Esophagus squamous epithelium (tissue), 5 donors: ENCODE measurements at places on chromosomes 6 and 20. TPM values are rescaled to one million over a fixed set of nuclear protein-coding genes. Genes with fewer than 3 reads are reported as not detected.
A peak's percentile ranks its signal among the peaks of the same experiment; 100 is the strongest.

GRCh38 chr6:170270984-170271593, 19.8 kb downstream of the DLL1 start:
- DNase-seq, result no peak
- no peak overlapping the region for H3K4me3 ChIP-seq
- no peaks in the 10 kb centered on the region for H3K27me3 ChIP-seq
- no peaks in the 10 kb centered on the region for H3K4me1 ChIP-seq
- no peak overlapping the region for H3K27ac ChIP-seq

Gene TBX18
- total RNA-seq, result 0.35 TPM

- no peaks in the 10 kb centered on the region for H3K36me3 ChIP-seq
- peaks cover 19% of the 10 kb centered on the region for H3K4me1 ChIP-seq
- no peak overlapping the region for H3K4me3 ChIP-seq
- H3K27ac ChIP-seq, result no peak overlapping the region
Observed at GRCh38 chr20:44021900-44022299, 107.2 kb downstream of the TOX2 start.

DNA sequence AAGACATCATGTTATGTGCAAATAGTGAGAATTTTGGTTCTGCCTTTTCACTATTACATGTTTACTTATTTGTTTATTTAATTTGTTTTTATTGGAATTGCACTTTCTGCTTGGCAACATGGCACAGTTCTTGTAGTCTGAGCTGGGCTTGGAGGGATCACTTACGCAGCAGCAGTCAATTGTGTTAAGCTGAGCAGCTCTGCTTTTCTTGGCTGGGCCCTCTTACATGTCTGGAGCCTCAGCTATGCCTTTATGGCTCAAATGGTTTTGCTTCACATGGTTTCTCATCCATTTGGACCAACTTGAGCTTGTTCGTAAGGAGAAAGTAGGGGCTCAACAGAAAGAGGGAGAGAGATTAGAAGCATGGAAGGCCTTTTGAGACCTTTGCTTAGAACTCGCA, 327.5 kb upstream of the EPHA7 start:
- no peak for DNase-seq
- H3K27ac ChIP-seq, result no peak overlapping the region
- no peaks in the 10 kb centered on the region for H3K36me3 ChIP-seq

- no peaks in the 10 kb centered on the region for H3K4me1 ChIP-seq
- no peak overlapping the region for H3K27ac ChIP-seq
- no peaks in the 10 kb centered on the region for H3K36me3 ChIP-seq
- no peak overlapping the region for H3K4me3 ChIP-seq
- H3K27me3 ChIP-seq, result no peaks in the 10 kb centered on the region
Observed at GRCh38 chr6:56046576-56046975, 171.2 kb upstream of the BMP5 start.

Gene MUC22
- total RNA-seq, result 4.1 TPM

DNA sequence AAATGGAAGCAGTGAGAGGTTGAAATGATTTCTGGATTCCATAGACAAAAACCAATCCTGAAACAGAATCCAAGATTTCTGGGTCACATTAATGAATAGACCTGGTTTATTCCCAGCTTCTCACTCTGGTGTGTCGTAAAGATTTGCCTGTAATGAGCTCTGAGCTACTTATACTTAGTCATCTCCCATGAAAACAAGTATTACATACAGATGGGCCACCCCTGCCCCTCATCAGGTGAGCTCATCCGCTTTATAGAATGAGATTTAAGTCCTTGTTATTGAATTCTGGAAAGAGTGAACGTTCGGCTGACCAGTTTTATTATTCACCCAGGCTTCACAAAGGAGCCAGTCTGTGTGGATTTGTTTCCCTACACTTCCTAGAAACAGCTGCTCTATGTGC, 47.1 kb upstream of the TMEM181 start:
- H3K27ac ChIP-seq, result no peak overlapping the region
- peaks cover 4% of the 10 kb centered on the region for H3K27me3 ChIP-seq
- H3K4me3 ChIP-seq, result no peak overlapping the region
- DNase-seq, result no peak
- H3K4me1 ChIP-seq, result peaks cover 10% of the 10 kb centered on the region
- no peaks in the 10 kb centered on the region for H3K36me3 ChIP-seq

DNA sequence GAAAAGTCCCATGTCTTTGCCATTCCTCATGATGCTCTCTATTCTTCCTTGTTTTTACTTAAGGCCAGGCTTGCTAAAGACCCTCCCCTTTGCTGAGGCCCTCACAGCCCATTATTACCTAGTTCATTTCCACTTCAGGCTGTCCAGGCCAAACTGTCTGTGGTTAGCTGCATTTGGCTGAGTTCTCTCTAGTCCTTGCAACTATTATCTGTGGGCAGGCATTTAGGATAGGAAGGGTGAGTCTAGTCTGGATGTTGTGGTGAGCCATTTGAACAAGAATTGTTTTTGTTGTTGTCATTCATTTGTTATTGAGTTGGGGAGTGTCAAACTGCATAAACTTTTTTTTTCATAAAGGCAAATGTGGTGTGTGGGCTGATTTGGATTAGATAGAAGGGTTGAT, 182.4 kb downstream of the CD109 start:
- DNase-seq, result no peak
- H3K4me3 ChIP-seq, result no peak overlapping the region
- H3K4me1 ChIP-seq, result no peaks in the 10 kb centered on the region
- no peaks in the 10 kb centered on the region for H3K36me3 ChIP-seq
- no peak overlapping the region for H3K27ac ChIP-seq

GRCh38 chr20:49405062-49405683, 77.3 kb downstream of the KCNB1 start:
- no peak overlapping the region for H3K27ac ChIP-seq
- no peak for DNase-seq
- peaks cover under 1% of the 10 kb centered on the region for H3K4me1 ChIP-seq
- no peak overlapping the region for H3K4me3 ChIP-seq

Gene HMGCLL1
- 0.61 TPM for total RNA-seq

GRCh38 chr6:30548375-30548774, 7.9 kb downstream of the GNL1 start:
- H3K27me3 ChIP-seq, result no peaks in the 10 kb centered on the region
- no peak for DNase-seq
- H3K4me1 ChIP-seq, result peaks cover 3% of the 10 kb centered on the region
- H3K36me3 ChIP-seq, result peaks cover 81% of the 10 kb centered on the region

GRCh38 chr20:56347628-56348304, 11.0 kb upstream of the FAM210B start:
- H3K36me3 ChIP-seq, result no peaks in the 10 kb centered on the region
- no peak overlapping the region for H3K4me3 ChIP-seq
- H3K27ac ChIP-seq, result no peak overlapping the region

GRCh38 chr20:22586645-22587310, 2.4 kb upstream of the FOXA2 start:
- H3K4me3 ChIP-seq, result peak overlapping the region; percentile 37
- no peak for DNase-seq
- peaks cover 27% of the 10 kb centered on the region for H3K4me1 ChIP-seq
- H3K27me3 ChIP-seq, result peaks cover 25% of the 10 kb centered on the region
- no peaks in the 10 kb centered on the region for H3K36me3 ChIP-seq

DNA sequence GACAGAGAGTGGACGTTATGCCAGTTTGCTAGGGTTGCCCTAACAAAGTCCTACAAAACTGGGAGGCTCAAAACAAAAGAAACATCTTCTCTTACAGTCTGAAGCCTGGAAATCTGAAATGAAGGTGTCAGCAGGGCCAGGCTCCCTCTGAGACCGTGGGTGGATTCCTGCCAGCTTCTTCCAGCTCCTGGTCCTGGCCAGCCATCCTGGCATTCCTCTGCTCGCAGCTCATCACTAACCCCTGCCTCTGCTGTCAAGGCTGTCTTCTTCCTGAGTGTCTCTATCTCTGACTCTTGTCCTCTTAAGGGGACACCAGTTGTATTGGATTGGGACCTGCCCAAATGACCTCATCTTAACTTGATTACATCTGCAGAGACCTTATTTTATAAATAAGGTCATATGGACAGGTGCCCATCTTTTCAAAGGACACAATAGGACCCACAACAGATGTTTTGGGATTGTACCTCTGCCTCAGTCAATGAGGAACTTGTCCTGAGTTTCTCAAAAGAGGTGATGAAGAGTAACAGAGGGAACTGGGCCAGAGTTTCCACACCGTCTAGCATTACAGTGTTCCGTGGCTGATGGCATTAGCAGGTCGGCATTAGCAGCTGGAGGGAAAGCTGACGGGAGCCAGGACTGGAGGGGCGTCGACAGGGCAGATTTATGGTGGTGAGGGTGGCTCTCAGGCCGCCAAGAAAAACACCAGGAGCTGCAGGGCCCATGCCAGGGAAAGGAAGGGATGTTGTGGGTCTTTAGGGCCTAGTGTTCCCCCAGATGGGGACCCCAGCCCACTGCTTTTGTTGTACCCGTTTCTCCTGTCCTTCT, 157.3 kb downstream of the TBXT start:
- H3K4me3 ChIP-seq, result no peak overlapping the region
- DNase-seq, result no peak
- no peak overlapping the region for H3K27ac ChIP-seq
- no peaks in the 10 kb centered on the region for H3K36me3 ChIP-seq
- no peaks in the 10 kb centered on the region for H3K4me1 ChIP-seq

- DNase-seq, result no peak
- no peaks in the 10 kb centered on the region for H3K4me1 ChIP-seq
- H3K36me3 ChIP-seq, result no peaks in the 10 kb centered on the region
- H3K27me3 ChIP-seq, result no peaks in the 10 kb centered on the region
- H3K27ac ChIP-seq, result peak overlapping the region; percentile 92
Observed at GRCh38 chr6:47310131-47310480, 401 bp upstream of the TNFRSF21 start.

Gene BPHL
- total RNA-seq, result 12.3 TPM

Gene HUS1B
- total RNA-seq, result not detected

DNA sequence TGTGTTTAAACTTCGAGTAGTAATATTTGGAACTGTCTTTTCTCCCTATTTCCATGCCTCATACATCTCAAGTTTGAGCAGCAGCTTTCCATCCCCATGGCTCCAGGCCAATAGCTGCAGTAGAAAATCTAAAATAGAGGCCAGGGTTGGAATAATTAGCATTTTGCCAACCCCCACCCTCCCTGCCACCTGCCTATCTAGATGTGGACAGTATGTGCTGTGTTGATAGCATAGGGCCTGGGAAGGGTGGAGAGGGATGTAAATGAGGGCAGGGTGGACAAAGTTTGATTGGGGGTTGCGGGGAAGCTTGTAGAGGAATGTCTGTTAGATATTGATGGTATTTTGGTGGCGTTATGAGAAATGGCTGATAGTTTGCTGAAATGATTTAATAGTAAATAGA, 5.6 kb downstream of the TOP1 start:
- no peak for DNase-seq
- peaks cover 41% of the 10 kb centered on the region for H3K4me1 ChIP-seq
- H3K27ac ChIP-seq, result no peak overlapping the region
- no peaks in the 10 kb centered on the region for H3K36me3 ChIP-seq

DNA sequence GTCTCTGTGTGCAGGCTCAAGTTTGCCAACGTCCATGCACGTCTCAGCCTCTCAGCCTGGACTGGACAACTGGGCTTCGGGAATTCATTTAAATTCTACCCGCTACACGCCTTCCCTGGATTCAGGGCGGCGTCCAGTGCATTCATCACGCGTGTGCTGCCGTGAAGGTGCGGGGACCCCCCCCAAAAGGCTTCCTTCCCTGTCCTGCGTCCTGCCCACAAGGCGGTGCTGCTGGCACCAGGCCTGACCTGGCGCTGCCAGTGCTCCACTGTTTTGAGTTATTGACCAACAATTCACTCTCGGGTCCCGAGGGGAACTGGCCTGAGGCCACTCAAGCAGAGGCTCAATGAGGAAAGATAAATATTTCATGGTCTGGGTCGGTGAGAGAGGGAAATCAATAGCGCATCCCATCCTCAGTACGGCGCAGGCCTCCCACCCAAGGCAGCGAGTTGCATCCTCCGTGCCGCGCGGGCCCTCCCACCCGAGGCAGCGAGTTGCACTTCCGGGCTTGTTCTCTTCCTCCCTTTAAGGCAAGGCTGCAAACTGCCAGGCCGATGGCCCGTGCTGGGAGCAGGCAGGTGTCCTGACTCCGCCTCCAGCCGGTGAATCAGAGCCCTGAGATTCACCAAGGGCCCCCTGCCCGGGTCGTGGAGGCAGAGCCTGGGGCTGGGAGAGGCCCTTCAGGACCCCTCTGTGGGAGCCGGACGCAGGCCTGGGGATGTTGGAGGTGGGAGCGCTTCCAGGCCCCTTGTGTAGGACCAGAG, 22.8 kb upstream of the BHLHE23 start:
- H3K36me3 ChIP-seq, result no peaks in the 10 kb centered on the region
- no peak for DNase-seq
- H3K27me3 ChIP-seq, result peaks cover 10% of the 10 kb centered on the region
- no peak overlapping the region for H3K4me3 ChIP-seq

Gene SALL4
- total RNA-seq, result 0.04 TPM

Gene ARMH2
- not detected for total RNA-seq

DNA sequence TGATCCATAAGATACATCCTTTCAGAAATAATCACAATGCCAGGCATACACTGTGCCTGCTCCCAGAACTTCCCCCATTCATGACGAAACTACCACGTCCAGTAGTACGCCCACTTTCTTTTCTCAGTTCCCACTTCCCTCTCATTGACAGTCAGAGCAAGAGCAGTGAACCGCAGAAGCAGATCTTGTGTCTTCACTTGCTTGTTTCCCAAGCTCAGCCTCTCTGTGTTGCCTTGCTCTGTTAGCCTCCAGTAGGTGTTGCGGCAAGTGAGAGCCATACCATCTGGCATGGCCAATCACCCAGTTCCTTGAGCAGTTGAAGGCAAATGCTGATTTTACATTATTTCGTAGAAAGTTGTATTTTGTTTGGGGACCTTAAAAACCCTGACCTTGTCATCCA, 11.7 kb downstream of the UST start:
- DNase-seq, result peak; percentile 41
- no peak overlapping the region for H3K4me3 ChIP-seq
- peaks cover 47% of the 10 kb centered on the region for H3K4me1 ChIP-seq
- H3K36me3 ChIP-seq, result no peaks in the 10 kb centered on the region
- no peak overlapping the region for H3K27ac ChIP-seq
- H3K27me3 ChIP-seq, result no peaks in the 10 kb centered on the region

Gene RAD21L1
- not detected for total RNA-seq

GRCh38 chr6:9937031-9937763, 477.7 kb downstream of the TFAP2A start:
- DNase-seq, result no peak
- no peaks in the 10 kb centered on the region for H3K27me3 ChIP-seq
- H3K36me3 ChIP-seq, result no peaks in the 10 kb centered on the region
- no peak overlapping the region for H3K4me3 ChIP-seq
- H3K27ac ChIP-seq, result no peak overlapping the region
- peaks cover 4% of the 10 kb centered on the region for H3K4me1 ChIP-seq

Gene OR2H2
- not detected for total RNA-seq
